ENCODE measurements at places on chromosomes 11 and 22. TPM values are rescaled to one million over a fixed set of nuclear protein-coding genes. Genes with fewer than 3 reads are reported as not detected.

NAALAD2 gene
- total RNA-seq: 0.14 TPM

OR8D1 gene
- total RNA-seq: not detected

PHLDA2 gene
- 1.6 TPM for total RNA-seq

VPS51 gene
- total RNA-seq: 150 TPM

MRGPRX4 gene
- total RNA-seq: not detected

MED15 gene
- 22.0 TPM for total RNA-seq

SCO2 gene
- total RNA-seq: 1.6 TPM

AQP11 gene
- 2.8 TPM for total RNA-seq
